ENCODE measurements at places on chromosomes 11 and 22.
A peak's percentile ranks its signal among the peaks of the same experiment; 100 is the strongest.

- no peak for DNase-seq
These were observed 1.7 kb upstream of the IL2RB start for GRCh38 chr22:37151401-37151800.

DNA sequence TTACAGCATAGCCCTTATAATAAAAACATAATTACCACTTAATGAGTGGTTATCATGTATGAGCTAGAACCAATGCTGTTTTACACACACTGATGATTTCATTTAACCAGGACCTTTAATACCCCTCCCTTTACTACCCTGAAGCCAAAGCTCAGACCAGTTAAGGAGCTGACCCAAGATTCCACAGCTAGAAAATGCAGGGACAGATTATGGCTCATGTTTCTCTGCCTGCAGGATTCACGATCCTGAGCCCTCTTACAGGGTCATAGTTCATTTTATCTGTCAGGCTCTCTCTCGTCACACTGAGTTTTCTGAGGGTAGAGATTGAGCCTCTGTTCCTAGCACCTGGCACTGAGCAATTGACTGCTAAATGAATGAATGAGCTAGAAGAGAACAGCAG lies 27.4 kb downstream of the TUB start:
- no peak for DNase-seq

DNA sequence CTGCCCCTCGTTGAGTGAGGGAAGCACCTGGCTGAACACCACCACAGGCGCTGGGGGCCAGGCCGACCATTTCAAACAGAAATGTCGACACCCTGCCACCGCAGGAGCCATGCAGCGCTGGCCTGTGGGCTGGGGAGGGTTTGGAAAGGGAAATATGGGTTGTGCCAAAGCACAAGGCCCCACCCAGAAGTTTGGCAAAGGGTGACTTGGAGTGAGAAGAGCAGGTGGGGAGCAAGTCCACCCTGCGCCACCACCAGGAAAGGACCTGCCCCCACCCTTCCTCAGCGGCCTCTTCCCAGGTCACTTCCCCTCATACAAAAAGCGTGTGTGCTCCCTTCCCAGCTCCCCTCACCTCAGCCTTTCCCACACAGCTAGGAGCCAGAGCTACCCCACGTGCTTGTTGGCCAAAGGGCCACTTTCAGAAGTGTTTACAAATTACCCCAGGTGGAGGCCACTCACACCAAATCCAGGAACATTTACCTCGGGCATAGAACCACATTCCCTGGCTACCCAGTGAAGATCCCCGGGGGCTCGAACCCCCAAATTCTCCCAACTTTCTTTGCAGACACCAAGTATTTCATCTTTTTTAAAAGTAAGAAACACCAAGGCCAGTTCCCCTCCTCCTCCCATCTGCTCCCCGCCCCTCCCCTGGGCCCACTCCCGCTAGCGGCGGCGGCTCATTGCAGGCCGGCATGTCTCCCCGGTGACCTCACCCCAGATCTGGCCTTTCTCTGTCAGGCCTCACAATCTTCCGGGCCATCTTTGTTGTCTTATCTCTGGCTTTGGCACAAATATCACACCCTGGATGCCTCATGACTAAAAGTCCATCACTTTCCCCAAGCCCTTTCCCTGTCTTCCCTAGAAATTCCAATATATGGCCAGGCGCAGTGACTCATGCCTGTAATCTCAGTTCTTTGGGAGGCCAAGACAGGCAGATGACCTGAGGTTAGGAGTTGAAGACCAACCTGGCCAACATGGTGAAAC lies 20.5 kb upstream of the SCGB1A1 start:
- DNase-seq, result no peak

- DNase-seq, result no peak
These were observed 9.4 kb downstream of the TRIM29 start for GRCh38 chr11:120128392-120129119.

GRCh38 chr11:69000831-69001242 lies 12.2 kb downstream of the MRGPRF start:
- no peak for DNase-seq

GRCh38 chr11:58506935-58507334 lies 970 bp downstream of the OR5B21 start:
- DNase-seq, result no peak

DNA sequence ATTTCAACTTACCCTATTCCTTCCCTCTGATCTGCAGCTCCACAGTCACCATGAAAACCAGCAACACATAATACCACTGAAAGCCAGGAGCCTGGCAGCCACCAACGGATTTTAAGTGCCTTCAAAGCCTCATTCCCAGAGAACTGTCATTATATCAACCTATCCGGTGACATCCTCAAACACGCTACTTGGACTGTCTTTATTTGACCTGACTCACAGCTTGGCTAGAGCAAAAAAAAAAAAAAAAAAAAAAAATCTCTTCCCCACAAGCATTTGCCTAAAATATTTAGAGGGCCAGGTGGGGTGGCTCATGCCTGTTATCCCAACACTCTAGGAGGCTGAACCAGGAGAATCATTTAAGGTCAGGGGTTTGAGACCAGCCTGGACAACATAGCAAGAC lies 32.4 kb upstream of the ARHGAP32 start:
- DNase-seq, result no peak

GRCh38 chr11:134392953-134393615 lies 19.0 kb downstream of the B3GAT1 start:
- DNase-seq, result no peak

GRCh38 chr11:44726283-44727113 lies at the start of gene TSPAN18:
TSPAN18 (plus strand) TSS chr11:44726962; CDS start chr11:44906417, 179,455 bp downstream.
- peak; percentile 34 for DNase-seq

DNA sequence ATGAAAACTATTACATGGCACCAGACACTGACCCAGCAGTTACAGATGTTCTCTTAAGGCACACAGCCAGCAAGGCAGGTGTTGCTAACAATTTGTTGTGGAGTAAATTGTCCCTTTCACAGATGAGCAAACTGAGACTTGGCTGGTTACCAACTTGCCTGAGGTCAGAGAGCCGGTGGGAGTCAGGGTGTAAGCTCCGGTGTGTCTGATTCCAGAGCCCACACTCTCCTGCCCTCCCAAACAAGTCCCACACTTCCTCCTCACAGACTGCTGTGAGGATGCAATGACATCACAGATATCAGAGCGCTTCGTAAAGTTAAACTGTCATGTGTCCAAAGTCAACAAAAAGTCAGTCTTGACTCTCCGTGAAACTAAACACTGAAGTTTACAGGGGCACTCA lies 12.5 kb downstream of the GDPD5 start:
- no peak for DNase-seq

GRCh38 chr11:71364176-71364671 lies 84.0 kb downstream of the DHCR7 start:
- DNase-seq, result no peak

- no peak for DNase-seq
These were observed 17.8 kb downstream of the OTUB1 start for GRCh38 chr11:64003807-64004589.

DNA sequence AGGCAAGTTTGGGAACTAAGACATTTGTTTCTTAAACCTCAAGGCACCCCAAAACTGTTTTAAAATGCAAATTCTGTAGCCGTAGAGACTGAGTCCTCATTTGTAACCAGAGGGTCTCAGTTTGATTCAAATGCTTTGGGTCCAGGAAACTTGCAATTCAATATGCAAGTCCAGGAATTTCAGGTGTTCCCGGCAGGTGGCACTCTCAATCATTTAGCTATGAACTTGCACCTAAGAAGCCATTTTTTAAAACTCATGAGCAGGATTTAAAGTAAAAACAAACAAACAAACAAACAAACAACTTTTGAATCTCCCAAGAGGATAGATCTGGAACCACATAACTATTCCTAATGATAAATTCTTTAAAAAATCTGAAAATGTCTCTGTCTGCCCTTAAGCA lies 8.7 kb upstream of the ABTB2 start:
- no peak for DNase-seq

DNA sequence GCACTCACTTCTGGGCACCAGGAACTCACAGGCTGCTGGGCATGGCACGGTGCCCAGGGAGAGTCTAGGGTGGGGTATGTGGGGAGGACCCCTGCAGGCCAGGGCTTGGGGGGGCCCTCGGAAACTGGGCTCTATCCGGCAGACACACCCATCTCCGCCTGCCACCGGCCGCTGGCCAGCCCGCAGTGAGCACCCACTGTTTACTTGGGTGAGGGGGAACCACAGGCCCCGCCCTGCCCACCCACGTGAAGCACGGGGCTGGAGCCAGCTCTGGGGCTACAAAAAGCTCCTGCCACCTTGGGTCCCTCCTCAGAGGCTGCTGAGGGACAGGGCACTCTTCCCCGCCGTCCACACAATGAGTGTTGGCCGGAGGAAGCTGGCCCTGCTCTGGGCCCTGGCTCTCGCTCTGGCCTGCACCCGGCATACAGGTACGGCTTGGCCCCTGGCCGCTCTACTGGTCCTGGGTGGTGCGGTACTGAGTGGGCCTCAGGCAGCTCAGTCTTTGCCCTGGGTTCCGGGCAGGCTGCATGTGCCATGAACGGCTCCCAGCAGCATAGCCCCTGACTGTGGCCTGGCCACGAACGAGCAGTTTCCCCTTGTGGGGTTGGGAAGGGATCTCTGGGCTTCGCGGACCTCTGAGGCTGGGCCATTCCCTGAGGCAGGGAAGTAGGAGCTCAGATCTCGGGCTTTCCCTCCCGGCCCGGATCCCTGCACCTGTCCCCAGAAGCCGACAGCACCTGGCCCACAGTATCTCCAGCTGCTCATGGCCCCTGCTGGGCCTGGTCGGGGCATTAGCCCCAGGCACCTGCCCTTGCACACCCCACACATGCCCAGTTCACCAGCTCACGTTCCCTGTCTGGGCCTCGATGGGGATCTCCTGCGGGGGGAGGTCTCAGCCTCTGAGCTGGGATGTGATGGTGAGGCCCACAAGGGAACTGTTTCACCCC lies at the start of gene MUC5AC:
Gene MUC5AC (plus strand): TSS at position 309 of the 947 bp plus-strand sequence. CDS start 47 bp downstream, at position 356.
- no peak for DNase-seq

DNA sequence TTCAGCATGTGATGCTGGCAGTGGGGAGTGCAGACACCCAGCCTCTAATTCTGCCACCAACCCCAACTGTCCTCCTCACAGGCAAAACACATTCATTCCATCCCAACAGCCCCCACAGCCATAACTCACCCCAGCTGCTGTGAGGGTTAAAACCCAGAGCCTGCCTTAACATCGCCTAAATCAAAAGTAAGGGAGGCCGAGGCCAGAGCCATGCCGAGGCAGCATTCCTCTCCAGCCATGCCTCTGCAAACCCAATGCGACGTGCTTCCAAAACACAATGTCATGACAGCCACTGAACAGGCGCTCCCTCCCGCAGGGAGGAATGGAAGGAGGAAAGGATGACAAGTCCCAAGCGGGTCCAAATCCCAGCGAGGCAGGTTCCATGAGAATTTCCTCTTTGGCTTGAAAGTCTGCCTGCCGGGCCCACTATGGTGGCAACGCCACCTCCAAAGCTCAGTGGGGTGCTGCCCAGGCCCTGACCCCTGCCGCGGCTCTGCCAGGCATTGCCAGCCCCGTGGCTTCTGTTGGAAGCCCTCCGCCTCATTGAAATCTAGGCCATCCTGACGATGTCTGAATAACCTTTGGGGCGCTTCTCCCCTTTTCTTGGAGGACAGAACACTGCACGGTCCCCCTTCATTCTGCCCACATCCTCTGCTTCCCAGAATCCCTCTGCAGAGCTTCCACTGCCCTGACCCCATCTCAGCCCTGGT lies 472.3 kb downstream of the BRD1 start:
- no peak for DNase-seq

DNA sequence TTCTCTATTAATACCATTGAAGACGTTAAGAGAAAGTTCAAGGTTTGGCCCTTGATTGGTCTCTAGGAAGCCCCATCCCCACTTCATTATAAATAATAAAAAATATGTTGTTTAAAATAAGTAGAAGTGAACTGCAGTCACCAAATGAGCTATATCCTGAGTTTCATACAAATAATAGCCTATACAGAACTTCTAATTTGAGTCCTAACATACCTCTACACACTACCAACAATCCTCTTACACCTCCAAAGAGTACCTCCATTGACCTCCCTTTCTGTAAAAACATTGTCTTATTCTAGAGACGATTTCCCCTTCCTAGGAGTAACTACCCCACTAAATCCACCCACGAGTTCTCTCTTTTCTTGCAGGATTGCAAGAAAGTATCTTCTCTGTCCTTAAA lies 7.2 kb upstream of the HBD start:
- DNase-seq, result no peak

GRCh38 chr11:5546457-5546856 lies 1.9 kb downstream of the OR52H1 start:
- no peak for DNase-seq

DNA sequence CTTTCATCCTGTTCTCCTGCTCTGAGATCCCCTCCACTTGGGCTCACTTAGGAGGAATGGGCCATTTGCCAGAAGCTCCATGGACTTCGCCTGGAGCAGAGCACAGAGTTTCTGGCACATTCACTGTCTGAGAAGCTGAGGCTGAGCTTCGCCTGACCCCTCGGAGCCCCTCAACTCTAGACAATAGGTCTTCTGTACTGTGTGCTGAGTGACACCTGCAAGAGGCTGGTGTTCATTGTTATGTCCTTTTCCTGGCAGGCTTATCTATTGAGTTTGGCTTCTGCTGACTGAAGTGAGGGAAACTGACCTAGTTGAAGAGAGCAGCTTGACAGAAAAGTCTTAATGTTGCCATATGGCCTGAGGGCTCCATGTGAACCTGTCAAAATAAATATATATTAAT lies 124.3 kb downstream of the EHF start:
- DNase-seq, result no peak

DNA sequence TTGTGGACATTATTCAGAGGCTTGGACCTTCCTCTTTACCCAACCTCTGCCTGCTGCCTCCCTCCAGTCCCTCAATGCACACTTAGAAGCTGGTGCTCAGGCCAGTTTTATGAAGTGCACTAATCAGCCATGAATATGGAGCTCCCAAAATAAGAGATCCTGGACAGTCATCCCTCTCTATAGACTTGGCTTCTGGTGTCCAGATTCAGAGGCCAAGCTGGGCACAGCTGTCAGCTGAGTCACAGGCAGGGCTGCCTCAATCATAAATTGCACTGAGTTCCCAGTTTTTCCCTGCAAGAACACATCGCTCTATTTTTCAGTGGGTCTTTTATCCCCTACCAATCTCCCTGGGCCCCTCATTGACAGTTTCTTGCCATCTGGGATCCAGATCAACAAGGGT lies 161.7 kb upstream of the CADM1 start:
- no peak for DNase-seq

- no peak for DNase-seq
These were observed 153.3 kb downstream of the DSCAML1 start for GRCh38 chr11:117643606-117644300.

- DNase-seq, result no peak
These were observed 11.5 kb upstream of the FTH1 start for GRCh38 chr11:61978703-61979661.

GRCh38 chr11:133698654-133699053 lies 146.7 kb downstream of the SPATA19 start:
- no peak for DNase-seq

All from stimulated activated CD4-positive, alpha-beta T cell treated with anti-CD3 and anti-CD28 coated beads, Interleukin-4, amount 100 ng/mL, for 1 hour (primary cell).